NCI-H510A treated with DMSO at 0.1 percent for 48 hours (cell line): ENCODE measurements at places on chromosomes 3 and 15.

- DNase-seq, result no peak
Measured at GRCh38 chr3:120144267-120144666, 50.0 kb upstream of the GSK3B start.

- DNase-seq, result no peak
Measured at GRCh38 chr3:152205097-152205593, 63.6 kb upstream of the MBNL1 start.

GRCh38 chr3:170196833-170197232, 15.3 kb upstream of the PHC3 start:
- no peak for DNase-seq

DNA sequence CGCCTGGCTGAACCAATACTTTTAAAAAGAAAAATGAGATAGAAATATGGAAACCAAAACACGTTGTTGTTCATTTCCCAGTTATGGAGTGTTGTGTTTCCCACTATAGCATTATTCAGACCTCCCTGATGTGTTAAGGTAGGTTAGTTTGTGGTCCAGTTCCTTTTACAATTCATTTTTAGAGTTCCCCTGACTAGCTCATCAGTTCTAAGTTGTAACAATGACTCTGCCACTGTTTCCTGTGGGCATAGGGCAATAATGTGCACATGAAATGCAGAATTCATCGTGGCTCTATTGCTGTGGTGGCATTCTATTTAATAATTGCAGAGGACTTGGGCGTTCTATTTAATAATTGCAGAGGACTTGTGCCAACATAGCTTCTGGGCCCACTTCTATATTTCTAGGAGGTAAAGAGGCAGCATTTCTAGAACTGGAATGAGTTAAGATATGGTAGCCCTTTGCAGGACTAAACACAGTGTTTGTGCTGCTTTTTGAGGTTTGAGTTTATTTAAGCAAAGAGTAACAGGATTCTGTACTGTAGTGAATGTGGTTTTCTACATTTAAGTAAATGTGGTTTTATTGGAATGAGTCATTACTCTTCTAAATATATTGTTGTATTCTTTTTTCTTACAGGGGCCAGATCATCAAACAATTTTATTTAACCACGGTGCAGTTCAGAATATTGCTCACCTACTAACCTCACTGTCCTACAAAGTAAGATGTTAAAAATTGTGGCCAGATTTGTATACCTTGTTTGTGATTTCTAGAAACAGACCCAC, 47.5 kb downstream of the ARMC8 start:
- no peak for DNase-seq

GRCh38 chr3:44337248-44337785, 1.2 kb upstream of the TCAIM start:
- no peak for DNase-seq

DNA sequence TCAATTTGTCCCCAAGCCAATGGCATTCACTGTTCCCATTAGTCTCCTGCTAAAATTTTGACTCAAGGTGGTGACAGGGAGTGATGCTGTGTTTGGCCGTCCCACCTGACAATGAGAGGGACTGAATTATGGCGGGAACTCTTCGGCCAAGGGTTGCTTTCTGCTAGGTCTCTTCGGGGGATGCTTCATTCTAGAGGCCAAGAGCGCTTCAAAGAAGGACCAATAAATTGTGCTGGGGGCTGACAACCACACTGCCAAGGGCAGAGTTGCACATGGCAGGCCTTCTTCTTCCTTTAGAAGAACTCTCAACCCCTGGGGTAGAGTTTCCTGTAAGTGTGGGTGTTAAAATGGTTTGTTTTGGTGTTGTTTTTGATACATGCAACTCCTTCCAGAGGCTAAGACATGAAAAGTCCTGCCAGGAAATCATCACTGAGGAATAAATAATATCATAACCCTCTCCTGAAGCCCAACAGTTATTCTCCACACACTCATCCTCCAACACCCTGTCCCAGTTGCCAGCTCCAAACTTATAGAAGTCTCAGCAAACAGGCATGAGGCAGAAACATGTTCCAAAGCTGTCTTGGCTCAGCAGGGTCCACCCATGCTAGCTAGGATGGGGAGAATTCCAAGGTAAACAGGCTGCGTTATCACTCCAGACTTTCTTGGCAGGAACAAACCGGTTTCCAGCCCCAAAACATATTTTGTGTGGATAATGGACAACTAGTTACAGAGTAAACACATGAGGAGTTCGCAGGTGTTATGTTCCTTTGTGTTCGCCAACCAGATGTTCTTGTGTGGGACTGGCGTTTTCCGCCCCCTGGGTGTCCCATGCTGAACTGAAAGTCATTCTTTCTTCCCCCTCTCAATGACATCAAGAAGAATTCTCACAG, 396.7 kb upstream of the RGMA start:
- no peak for DNase-seq

DNA sequence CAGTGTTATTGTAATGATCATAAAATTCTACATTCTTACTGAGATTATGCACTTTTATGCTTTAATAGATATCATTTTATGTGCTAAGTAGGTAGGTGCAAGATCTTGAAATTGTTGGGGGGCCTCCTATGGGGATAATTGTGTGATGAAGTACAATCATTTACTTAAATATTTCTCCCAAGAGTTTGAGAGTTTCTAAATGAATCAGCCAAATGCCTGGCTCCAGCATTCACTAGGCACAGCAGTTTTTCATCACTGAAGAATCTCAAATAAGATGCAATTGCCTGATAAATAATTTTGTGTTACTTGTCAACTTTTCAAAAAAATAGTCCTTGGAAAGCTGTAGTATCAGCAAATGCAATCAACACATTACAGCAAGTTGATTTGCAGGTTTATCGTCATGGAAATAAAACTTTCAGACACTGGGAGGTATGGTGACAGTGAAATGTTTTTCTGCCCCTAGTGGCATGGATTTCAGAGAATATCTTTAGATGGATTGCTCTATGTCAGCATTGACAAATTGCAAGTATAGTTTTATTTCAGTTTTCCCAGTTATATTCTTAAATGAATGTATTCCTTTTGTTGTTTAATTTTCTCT, 167.1 kb downstream of the NEK11 start:
- no peak for DNase-seq

DNA sequence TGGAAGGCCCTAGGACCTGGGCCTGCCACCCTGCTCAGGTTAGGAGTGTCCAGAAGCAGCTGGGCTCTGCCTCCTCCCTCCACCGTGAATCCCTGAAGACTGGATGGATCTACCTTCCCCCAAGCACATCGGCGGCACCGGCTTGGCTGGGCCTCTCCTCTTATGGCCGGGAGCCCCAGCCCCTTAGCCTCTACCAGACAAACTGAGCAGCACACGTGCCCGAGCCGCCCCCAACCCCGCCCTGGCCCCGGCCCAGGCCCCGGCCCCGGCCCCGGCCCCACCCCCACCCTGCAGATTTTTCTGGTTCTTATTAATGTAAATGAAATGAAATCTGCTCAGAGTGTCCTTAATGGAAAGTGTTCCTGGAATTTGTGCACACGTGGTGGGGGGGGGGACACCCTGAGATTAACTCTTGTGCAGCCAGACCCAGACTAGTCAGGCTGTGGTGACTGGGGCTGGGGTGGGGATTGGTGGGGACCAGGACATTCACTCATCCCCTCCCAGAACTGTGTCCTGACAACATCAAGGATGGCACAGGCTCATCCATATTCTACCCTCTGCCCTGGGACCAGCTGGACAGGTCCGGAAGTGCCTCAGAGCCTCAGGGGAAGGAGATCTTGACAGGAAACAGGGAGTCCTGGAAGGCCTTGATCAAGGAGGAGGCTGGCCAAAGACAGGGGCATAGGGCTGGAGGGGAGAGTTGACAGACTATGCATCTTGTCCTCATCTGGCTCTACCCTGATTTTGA, 30.9 kb upstream of the SEMA3F start:
- no peak for DNase-seq

DNA sequence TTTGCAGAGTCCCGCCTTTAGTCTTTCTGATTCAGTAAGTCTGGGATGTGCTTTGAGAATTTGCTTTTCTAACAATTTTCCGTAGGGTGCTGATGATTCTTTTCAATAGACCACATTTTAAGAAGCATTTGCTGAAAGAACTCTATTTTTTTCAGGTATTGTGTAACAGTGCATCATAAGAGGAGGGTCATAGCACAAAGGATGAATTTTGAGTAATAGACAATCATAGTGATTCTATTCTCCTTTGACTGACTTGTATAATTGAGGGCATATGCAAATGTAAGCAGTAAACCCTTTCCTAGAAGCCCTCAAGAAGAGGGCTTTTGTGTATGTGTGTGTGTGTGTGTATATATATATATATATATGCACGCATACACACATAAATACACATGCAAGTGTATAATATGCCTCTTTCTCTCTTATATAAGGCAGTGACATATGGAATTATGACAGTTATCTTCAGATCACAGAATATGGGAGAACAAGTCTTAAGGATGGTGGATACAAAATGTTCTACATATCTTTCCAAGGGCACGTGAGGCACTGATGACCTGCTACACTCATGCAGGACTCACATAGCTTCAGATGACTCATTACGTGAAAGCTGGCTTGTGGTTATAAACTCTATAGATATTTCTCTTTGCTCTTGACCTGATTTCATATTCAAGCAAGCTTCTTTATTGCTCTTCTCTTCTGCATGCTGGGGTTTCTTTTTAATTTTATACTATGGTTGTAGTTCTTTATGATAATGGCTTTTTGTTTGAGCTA, 6.5 kb upstream of the PLSCR1 start:
- DNase-seq, result no peak

DNA sequence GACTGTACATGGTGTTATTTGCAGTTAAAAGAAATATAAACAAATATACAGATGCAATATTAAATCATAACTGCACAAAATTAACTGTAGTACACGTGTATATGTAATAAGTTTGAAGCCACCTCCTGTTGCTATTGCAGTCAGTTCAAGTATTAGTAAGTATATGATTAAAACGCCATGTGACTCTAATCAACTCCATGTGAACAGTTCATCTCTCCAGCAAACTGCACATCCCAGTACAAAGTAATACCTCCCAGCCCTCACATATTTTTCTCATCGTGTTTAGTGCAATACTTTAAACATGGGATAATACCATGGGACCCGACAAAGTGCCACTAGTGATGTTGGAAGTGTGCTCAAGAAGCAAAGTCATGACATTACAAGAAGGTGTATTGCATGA, 34.6 kb downstream of the PDCD10 start:
- no peak for DNase-seq

GRCh38 chr15:81030301-81030750, 29.6 kb downstream of the TLNRD1 start:
- DNase-seq, result no peak

GRCh38 chr3:112231727-112232126, 62.3 kb downstream of the SLC9C1 start:
- no peak for DNase-seq

- DNase-seq, result no peak
Measured at GRCh38 chr3:1611824-1612223, 486.8 kb upstream of the CNTN4 start.

DNA sequence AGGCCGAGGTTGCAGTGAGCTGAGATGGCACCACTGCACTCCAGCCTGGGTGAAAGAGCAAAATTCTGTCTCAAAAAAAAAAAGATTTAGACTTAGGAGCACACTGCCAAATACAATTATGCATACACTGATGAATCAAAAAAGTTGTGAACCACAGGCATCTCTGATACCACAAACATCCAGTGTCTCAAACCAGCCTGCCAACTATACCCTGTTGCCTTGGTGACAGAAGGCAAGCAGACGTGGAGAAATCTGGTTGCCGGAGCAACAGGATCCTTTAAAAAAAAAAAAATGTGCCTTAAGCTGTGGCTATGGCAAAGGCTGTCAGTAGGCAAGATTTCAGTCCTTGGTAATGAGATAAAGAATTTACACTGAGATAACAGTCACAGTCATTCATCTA, 202.3 kb downstream of the NEK10 start:
- DNase-seq, result no peak

GRCh38 chr3:192514081-192514753, 213.1 kb downstream of the FGF12 start:
- peak; percentile 77 for DNase-seq

- no peak for DNase-seq
Measured at GRCh38 chr3:45994419-45995235, 997 bp downstream of the FYCO1 start.

DNA sequence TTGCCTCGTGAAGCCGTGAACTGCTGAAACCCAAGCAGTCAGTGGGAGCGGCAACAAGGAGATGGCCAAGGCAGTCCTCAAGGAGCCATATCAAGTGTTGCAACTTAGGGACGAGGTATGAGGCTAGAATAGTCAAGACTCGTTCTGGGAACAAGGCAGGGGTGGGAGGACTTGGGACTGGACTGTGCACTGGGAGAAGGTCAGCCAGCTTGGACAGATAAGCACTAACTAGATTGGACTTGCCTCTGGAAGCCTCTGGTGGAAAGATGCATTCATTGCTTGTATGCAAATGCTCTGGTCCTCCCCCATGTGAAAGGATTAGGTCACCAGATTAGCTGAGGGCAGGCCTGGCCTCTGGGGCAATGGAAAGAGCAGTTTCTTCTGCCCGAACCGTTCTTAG, 123.3 kb upstream of the CTNNB1 start:
- no peak for DNase-seq

- DNase-seq, result no peak
Measured at GRCh38 chr3:4826237-4827100, 152.8 kb upstream of the BHLHE40 start.

DNA sequence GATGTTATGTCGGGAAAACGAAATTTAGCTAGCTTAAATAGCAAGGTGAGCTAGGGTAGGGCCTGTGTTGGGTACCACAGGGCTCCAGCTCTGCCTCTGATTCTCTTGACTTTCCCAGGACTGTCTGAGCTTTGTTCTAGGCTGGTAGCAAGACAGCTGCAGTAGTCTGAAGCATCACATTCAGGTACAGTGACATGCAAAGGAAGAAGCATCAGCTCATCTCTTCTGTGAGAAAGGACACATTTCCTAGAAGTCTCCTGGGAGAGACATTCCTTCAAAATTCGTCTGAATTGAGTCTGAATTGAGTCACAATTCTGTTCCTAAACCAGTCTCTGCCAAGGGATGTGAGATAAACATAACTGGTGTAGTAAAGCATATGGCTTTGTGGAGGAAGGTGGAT, 8.5 kb upstream of the UBXN7 start:
- no peak for DNase-seq

- DNase-seq, result no peak
Measured at GRCh38 chr3:186915806-186916796, 14.2 kb upstream of the ST6GAL1 start.

DNA sequence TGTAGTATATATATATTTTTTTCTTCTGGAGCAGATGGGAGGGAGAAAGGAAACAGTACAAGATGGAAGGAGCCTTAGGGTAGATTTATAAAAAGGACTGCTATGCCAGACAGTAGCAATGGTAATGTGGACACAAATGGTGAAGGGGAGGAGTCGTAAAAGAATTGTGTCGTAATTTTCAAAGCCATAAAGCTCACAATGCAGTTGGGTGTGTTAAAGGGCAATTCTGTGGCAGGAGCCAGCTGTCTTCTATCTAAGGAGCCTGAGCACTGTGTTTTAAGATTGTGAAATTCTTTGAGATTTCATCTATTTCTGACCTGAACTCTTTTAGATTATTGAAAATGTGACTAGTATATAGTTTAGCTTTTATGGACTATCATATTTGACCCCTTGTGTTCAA, 58.9 kb downstream of the CNOT10 start:
- no peak for DNase-seq

DNA sequence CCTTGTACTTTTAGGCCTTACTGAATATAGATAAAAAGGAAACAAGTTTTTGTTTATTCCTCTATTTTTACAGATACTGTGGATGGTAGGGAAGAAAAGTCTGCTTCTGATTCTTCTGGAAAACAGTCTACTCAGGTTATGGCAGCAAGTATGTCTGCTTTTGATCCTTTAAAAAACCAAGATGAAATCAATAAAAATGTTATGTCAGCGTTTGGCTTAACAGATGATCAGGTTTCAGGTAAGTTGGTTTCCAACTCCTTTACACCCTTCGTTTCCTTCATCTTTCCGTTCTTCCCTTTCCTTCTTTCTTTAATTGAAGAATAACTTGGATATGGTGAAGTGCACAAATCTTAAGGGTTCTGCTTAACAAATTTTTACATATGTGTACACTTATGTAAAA, 23.1 kb downstream of the TFG start:
- DNase-seq, result no peak
